ENCODE measurements at places on chromosomes 7 and 10.

- DNase-seq = no peak
Observed at GRCh38 chr7:66050990-66051448, 24.6 kb upstream of the ASL start.

- DNase-seq = no peak
Observed at GRCh38 chr7:108358553-108358952, 97.7 kb downstream of the NRCAM start.

DNA sequence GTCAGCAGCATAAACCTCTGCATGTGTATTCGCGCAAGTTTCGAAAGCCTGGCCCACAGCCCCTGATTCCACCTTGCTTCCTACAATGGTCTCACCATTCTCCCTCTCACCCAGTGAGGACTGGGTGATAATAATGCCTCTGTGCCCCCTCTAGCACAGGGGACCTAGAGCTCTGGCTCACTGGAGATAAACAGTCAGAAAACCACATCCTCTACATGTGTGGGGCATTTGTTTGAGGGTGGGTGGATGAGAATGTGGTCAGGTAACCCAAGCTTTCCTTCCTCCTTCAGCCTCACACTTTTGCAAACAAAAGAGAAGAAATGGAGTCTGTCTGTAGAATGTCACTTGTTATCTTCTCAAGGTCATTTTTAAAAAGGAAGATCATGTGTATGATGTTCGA, 373.5 kb downstream of the KCNMA1 start:
- DNase-seq = no peak

- no peak for DNase-seq
Observed at GRCh38 chr10:29239569-29240472, 49.0 kb upstream of the LYZL1 start.

- no peak for DNase-seq
Observed at GRCh38 chr7:94565247-94565894, 55.8 kb downstream of the CASD1 start.
